ENCODE measurements at places on chromosomes 2 and 18.

GRCh38 chr18:8871489-8871888 is 166.1 kb downstream of the MTCL1 start:
- DNase-seq = no peak

GRCh38 chr2:190103144-190103543 is 40.6 kb upstream of the MSTN start:
- no peak for DNase-seq

DNA sequence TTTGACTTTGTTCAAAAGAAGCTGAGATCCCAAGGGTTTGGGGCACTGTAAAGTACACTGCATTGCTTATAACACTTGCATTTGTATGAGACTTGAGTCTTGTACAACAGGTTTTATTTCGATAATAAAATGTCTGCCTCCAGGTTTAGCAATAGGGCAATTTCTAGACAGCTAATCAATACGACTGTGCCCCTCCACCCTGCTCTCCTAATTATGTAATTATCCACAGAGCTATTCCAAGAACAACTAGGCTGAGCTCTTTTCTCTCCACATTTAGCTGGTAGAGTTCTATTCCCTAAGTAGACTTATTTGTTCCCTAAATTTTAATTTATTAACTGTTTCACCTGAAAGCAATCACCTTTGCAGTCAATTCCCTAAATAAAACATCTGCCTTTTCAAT is 52.9 kb upstream of the LINC00305 start:
- DNase-seq = no peak

GRCh38 chr2:72963423-72964145 is 46.3 kb downstream of the EMX1 start:
- DNase-seq = no peak

- no peak for DNase-seq
Measured at GRCh38 chr2:72846171-72847095, 20.6 kb upstream of the EXOC6B start.

GRCh38 chr2:221514305-221515040 is 57.6 kb downstream of the EPHA4 start:
- no peak for DNase-seq

GRCh38 chr2:147420947-147421675 is 423.7 kb upstream of the ACVR2A start:
- no peak for DNase-seq

DNA sequence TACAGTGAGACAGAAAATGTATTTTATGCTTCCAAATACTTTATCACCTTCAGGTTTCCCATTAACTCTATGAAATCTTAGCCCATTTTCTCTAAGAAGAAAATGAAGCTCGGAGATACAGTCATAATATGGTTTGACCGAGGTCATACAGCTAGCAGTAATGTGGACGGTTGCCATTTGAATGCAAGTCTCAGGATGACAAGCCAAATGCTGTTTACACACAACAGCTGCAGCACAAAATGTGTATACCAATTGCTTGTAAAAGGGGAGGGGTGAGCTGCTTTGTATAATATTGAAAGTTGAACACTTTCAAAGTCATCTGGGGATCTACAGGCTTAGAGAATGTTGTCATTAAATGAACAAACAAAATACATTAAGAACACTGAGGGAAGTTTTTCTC is 93.8 kb upstream of the FSIP2 start:
- no peak for DNase-seq

DNA sequence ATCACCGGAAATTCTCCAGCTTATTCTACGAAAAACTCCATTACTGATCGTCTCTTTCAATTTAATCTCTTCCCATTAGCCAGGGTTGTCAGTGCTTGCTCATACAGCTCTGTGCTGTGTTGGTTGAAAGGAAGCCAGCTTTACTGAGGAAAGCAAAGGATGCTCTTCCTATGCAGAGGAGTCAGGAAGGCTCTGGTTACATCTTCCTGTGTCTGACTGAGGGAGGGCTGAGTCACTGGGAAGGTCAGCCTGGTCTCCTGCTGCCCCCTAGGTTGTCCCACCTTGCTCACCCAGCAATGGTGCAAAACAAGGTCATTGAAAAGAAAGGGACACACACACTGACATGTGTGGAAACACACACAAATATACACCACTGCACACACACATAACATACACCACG is 975.6 kb downstream of the DCDC2C start:
- no peak for DNase-seq

GRCh38 chr2:12162269-12163247 is 416.1 kb downstream of the LPIN1 start:
- no peak for DNase-seq

GRCh38 chr18:34098109-34098508 is 126.6 kb downstream of the NOL4 start:
- DNase-seq = no peak

- no peak for DNase-seq
Measured at GRCh38 chr18:57696271-57696670, 74.6 kb upstream of the NARS1 start.

- DNase-seq = no peak
Measured at GRCh38 chr2:120520929-120521912, 175.3 kb downstream of the INHBB start.

DNA sequence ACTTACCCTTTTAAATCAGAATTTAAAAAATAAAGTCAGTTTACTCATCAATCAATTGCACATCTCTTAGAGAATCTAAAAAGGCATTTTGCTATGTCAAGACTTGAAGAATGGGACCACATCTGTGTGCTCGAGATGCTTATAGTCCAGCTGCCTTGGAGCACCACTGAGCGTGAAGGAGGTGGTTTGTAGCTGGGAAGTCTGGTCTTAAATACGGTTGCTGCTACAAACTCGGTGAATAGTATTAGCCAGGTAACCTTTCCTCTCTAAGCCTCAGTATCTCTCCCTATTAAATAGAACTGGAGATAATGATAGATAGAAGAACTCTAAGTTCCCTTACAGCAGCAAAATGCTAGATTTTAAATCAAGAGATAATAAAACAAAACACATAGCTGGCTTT is 289.7 kb downstream of the TRIB2 start:
- DNase-seq = no peak
